ENCODE measurements at places on chromosomes 12 and 14.

- DNase-seq, result no peak
Observed at GRCh38 chr14:76705214-76705613, 56.1 kb upstream of the VASH1 start.

DNA sequence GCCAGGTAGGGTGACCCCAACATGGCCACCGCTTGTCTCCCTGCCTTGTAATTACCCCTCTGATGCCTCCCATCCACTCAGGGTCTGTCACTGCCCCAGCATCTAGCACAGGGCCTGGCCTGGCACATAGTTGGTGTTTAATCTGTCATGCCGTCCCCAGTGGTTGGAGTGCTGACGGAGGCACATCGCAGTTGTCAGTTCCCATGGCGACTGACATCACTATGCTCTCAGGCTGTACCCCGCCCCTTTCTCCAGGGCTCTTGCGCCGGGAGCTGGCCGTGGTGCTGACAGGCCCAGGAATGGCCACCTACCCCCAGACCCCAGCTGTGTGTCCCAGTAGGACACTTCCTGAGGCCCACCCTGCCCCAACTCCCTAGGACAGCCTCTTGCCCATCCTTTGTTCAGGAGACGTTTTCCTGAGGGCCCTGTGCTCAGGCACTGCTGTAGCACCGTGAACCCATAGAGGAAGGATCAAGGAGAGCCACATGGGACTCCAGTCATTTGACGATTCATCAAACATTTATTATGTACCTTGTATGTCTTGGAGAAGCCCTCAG is 23.0 kb downstream of the FAM222A start:
- no peak for DNase-seq

- no peak for DNase-seq
Observed at GRCh38 chr12:52210925-52211650, 19.3 kb upstream of the KRT80 start.

- DNase-seq, result no peak
Observed at GRCh38 chr12:16691624-16692023, 85.7 kb upstream of the LMO3 start.

DNA sequence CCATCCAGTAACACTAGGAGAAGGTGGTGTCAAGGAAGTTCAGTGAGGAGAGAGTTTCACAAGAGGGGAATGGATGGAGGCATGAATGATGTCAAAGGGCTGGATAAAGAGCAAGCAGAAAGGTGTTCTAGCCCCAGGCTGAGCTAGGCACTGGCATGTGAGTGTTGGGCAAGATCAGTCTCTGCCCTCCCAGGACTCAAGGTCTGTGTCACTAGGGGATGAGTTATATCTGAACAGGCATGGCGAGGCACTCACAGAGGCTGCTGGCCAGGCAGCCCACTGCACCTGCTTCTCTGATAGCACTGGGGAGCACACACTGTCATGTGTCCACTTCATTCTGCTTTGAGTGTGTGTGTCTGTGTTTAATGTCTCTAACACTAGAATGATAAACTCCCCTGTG is 903.8 kb downstream of the BCL11B start:
- no peak for DNase-seq

DNA sequence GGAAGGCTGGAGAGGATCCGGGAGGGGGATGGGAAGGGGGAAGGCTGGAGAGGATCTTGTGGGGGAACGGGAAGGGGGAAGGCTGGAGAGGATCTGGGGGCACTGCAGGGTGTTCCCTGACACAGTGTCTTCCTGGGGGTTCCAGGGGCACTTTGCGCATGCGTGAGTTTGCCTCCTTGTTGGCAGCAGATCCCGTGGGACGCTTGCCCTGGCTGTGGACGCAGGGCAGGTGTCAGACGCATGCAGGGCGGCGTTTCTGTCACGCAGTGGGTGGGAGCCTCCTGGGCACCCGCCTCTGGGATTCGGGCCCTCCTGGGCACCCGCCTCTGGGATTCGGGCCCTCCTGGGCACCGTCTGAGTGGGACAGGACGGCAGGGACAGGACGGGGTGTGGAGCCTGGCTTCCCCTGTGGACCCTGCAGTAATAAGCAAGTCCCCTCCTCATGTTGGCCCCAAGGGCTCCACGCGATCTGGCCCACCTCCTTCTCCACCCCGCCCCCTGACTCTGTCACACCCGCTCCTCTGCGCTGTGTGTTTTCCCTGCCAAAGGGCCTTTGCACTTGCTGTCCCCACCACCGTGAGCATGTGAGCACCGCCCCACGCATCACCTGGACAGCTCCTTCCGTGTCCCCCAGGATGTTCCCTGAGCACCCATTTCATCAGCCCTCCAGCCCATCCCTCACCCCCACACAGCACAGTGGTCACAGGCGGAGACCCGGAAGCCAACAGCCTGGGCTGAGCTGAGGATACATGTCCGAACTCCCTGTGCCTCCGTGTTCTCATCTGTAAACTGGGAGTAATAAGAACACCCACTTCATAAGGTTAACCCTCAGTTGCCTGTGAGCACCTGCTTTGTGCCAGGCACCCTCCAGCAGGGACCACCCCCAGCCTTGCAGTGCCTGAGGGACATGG is 4.4 kb downstream of the MMP17 start:
- no peak for DNase-seq

DNA sequence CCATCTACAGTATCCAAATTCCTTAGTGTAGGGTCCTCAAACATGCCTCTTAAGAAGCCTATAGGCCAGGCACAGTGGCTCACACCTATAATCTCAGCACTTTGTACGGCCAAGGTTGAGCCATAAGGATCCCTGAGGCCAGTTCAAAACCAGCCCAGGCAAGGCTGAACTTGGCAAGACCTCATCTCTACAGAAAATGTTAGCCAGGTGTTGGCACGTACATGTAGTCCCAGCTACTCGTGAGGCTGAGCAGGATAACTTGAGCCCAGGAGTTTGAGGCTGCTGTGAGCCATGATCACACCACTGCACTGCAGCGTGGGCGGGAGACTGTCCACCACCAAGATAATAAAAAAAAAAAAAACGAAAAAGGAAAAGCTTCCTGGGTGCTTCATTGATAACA is 6.8 kb downstream of the CCDC59 start:
- no peak for DNase-seq

- peak; percentile 13 for DNase-seq
Observed at GRCh38 chr12:55624056-55624455, 12.6 kb upstream of the OR10P1 start.

- peak; percentile 31 for DNase-seq
Observed at GRCh38 chr14:21846227-21846885, 172.7 kb upstream of the OR4E1 start.

- no peak for DNase-seq
Observed at GRCh38 chr14:102729268-102729667, 48.0 kb upstream of the TRAF3 start.

GRCh38 chr12:96094201-96094600 is 58.8 kb upstream of the LTA4H start:
- no peak for DNase-seq

GRCh38 chr12:132276827-132277373 is 52.5 kb downstream of the GALNT9 start:
- no peak for DNase-seq

GRCh38 chr14:59969319-59969718 is 49.4 kb downstream of the LRRC9 start:
- DNase-seq, result no peak

DNA sequence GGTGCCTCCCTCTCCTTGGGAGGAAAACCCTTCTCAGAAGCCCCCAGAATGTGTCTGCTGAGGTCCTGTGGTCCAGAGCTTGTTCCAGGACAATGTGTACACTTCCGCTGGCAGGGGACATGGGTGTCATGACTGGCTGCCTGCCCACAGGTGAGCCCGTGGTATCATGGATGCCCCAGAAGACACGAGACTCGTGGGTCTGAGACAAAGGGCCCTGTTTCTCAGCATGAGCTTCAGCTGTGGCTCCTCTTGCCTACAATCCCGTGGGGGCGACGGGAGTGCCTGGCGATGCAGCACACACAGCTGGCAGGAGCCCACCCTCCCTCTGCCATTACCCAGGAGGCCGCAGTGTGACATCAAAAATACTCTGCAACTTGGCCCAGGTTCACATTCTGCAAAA is 7.0 kb downstream of the TMEM121 start:
- DNase-seq, result no peak

GRCh38 chr12:56271031-56271430 is 4.3 kb downstream of the COQ10A start:
- no peak for DNase-seq

DNA sequence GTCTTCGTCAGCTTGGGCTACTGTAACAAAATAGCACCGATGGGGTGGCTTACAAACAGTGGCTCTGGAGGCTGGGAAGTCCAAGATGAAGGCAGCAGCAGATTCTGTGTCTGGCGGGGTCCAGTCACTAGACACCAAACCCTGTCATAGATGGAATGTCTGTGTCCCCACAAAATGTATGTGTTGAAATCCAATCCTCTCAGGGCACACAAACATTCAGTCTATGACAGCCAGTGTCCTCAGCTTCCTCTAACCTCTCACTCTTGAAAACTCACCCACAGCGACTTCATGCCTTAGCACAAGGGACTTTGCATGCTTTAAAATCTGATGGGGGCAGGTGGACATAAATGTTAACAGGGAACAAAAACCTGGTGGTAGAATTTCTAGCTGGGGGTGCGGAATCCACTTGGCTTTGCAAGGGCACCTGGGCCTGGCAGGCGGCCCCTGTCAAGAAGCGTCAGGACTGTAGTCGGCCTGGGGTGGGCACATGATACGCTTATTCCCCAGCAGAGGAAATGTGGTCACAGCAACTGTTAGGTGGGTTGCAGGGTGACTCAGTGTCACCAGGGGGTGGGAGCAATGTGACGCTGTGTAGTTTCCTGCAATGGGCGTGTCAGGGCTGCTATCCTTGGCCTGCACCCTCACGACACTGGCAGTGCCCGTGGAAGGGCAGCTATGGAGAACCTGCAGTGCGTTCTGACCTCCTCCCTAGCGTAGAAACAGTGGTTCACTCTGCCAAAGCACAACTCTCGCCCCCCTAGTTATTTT is 17.7 kb downstream of the RIN3 start:
- DNase-seq, result no peak

DNA sequence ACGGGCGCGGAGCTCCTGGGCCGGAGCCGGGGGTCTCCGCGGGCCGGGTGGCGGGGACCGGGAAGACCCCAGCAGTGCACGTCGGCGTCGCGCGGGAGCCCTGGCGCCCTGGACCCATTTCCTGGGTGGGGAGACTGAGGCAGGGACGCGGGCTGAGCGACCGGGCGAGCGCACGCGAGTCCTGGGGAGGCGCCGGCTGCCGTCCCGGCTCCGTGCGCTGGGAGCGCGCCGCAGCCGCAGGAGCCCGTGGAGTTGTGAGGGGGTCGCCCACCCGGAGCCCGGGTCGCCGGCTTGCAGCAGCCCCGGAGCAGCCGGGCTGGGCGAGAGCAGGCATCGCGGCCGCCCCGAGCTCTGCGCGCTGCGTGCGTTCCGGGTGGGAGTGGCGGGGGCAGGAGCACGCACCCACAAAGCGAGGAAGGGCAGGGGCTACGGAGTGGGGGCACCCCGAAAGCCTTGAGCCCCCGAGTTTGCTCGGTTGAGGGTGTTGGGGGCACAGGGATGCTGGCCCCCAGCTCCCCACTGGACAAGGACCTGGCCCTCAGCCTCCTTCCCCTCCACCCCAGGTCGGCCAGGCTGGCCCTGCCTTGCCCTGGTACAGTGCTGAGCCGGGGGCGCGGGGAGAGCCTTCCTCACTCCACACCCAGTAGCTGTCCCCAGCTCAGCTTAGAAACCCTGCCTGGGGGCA is 620 bp downstream of the MMP17 start:
- no peak for DNase-seq

- no peak for DNase-seq
Observed at GRCh38 chr14:77603654-77604255, 12.7 kb downstream of the SPTLC2 start.

DNA sequence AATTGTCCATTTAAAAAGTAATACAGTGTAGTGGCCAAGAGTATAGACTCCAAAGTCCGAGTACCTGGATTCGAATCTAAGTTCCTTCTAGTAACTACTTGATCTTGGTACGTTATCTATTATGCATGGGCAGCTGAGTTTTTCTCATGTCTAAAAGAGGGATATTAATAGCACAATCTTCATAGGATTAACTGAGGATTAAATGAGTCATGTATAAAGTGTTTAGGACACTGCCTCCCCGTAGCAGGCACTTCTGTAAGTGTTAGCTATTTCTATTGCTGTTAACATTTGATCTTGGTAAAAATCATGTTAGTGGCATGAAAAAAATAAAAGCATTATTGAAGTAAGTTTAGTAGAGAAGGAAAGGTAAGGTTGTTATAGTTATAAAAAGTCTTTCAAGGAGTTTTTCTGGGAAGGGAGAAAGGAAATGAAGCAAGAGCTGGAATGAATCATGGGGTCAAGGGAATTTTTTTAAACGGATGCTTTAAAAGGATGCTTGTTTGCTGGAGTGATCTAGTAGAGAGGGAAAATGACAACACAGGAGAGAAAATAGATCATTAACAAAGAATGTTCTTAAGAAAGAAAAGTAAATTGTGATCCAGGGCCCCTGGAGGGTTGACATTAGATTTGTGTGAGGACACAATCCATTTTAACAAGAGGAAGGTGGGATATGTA is 502.2 kb upstream of the USP15 start:
- DNase-seq, result no peak

DNA sequence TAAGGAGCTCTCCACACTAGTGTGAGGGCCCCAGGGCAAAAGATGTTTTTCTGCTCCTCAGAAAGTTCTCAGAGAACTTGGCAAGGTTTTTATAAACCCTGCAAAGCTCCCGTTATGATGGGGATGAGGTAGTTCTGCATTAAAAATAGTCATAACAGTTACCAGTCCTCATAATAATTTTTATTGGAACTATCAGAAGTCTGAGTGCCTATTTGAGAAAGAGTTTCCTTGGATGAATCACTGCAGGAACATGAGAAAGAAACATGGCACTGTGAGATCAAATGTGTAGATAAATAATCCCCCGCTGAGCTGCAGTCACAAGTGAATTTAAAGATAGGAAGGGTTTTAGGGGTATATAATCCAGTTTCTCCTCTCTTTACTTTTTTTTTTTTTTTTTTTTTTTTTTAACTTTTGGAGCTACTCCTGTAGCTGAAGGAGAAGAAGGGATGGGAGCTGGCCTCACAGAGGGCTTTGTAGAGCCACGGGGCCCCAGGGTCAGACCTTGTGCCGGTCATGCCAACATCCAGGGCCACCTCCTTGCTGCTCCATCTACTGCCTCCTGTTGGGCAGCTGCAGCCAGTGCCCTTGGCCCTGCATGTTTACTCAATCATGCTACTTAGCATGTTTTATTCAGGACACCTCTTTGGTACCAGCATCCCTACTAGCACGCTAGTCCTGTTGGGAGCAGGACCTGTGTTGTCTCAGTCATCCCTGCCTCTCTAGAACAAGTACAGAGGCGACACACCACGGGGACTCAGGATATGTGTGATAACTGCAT is 39.5 kb downstream of the EVL start:
- no peak for DNase-seq

GRCh38 chr12:51941011-51941581 is 10.4 kb upstream of the ACVR1B start:
- no peak for DNase-seq

DNA sequence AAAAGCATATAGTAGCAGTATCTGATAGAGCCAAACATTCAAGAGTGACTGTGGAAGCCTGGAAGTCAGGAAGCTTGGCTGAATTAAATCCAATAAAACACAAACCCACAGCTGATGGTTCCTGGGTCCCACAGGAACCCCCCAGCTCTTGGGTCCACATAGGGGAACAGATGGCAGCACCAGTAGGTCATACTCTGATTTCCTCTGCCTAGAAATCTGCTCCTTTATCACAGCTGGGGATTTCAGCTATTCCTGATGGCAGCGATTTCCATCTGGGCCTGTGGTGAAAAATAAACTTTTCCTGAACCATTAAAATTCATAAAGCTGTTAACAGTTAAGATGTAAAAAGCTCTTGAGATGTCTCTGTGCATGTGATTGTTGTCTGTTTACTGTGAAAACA is 202.0 kb upstream of the FRMD6 start:
- DNase-seq, result no peak

- no peak for DNase-seq
Observed at GRCh38 chr12:46908936-46909635, 83.3 kb upstream of the SLC38A4 start.

- no peak for DNase-seq
Observed at GRCh38 chr12:19301223-19301622, 138.1 kb upstream of the AEBP2 start.
